ENCODE measurements at places on chromosomes 7 and 10.

DNA sequence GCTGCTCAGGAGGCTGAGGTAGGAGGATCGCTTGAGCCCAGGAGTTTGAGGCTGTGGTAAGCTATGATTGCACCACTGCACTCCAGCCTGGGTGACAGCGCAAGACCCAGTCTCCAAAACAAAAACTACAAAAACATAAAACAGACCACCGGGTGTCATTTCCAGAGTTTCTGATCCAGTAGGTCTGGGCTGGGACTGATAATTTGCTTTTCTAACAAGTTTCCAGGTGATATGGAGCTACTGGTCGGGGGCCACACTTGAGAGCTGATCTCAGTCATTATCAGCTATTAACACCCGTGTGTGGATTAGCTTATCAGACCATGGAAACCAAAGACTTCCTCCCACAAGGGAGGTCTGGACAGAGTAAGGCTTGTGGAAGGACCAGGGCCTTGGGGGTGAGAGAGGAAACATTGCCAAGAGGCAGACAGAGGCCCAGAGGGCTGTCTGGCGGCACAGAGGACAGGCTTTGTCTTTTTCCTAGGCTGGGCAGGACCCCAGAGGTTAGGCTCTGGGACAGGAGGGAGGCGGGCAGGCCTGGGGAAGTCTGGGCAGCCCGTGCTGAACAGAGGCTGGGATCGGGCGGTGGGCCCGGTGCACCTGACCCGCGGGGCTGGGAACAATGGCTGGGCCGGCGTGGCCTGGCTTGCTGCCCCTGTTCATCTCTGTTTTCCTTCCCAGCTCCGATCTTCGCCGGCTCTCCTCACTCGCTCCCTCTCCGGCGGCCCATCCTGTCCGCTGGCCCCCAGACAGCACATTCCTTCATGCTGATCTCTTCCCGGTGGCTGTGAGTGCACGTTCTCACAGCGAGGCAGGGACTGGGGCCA lies 25.2 kb downstream of the TMEM270 start:
- no peak for DNase-seq

GRCh38 chr10:73906524-73907447 lies 4.1 kb upstream of the PLAU start:
- DNase-seq: peak; percentile 45

DNA sequence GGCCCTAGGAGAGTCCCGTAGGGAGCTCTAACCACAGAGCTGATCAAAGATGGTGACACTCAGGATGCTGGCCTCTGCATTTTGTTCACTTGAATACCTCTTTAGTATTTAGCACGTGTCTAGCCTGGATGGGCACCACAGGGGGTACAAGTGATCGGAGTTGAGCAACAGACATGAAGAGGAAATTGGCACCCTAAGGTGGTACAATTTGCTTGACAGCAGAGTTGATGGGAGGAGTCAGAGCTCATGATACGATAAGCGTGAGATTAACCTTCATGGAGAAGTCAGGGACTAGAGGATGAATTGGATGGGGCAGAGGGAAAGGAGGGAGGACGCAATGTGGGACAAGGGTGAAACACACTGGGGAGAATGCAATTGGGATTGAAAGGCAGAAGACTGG lies 9.9 kb upstream of the ZNF212 start:
- DNase-seq: no peak

DNA sequence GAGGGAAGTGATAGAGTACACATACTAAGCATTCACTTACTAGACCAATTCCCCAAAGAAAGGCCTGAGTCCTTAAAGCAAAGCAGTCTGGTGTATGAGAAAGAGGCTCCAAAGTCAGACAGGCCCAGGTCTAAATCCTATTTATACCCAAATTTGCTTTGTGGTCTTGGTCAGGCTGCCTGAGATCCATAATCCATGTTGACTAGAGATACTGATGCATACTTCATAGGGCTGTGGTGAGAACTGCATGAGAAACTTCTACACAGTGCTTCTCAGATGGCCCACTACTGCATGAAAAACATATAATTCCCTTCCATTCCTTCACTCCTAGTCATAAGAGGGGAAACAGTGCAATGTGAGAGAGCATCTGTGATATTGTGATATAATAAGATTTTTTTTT lies 81.6 kb upstream of the SP4 start:
- no peak for DNase-seq

DNA sequence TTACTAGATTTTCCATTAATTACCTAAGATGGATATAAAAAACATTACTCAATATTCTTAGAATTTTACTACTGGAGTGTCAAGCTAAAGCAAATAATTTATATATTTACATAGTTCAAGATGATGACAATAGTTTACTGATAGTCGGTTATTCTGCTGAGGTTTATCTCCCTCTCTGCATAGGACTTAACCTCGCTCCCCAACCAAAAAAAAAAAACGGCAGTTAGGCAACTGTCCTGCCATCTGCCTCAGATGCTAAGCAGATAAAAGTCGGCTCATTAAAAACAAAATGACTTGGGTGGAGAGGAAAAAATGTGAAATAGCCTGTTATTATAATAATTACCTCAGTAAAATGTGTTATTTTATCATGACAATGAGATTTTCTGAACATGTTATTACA lies 14.0 kb upstream of the ITGB8 start:
- DNase-seq: no peak

Measured in AML-193 (cell line).